ENCODE measurements at places on chromosomes 4 and X. TPM values are rescaled to one million over a fixed set of nuclear protein-coding genes. Genes with fewer than 3 reads are reported as not detected.
A peak's percentile ranks its signal among the peaks of the same experiment; 100 is the strongest.

GRCh38 chr4:2789793-2790582 lies 2.9 kb upstream of the SH3BP2 start:
- no peak overlapping the region for H3K27ac ChIP-seq
- H3K27me3 ChIP-seq, result peaks cover 8% of the 10 kb centered on the region
- no peaks in the 10 kb centered on the region for H3K36me3 ChIP-seq
- DNase-seq, result no peak
- H3K4me1 ChIP-seq, result peaks cover 53% of the 10 kb centered on the region
- no peak overlapping the region for H3K4me3 ChIP-seq

DNA sequence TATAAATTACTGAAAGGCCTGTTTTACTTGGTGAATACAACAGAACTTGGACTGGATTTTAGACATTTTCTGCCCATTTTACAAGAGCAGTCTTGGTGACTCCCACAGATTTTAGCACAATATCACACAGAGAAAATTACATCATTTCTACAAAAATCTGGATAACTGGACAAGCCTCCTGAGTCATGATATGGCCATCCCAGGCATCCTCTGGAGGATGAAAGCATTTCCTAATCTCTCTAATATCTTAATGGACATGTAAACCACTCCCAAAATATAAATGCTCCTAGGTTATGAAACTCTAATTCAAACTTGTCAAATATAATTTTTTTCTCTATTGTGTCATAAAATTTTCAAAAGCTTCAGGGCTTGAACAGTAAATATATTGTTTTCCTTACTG lies 1170.8 kb upstream of the PCDH7 start:
- no peaks in the 10 kb centered on the region for H3K27me3 ChIP-seq
- no peak for DNase-seq
- no peaks in the 10 kb centered on the region for H3K4me1 ChIP-seq
- no peak overlapping the region for H3K4me3 ChIP-seq
- H3K27ac ChIP-seq, result no peak overlapping the region

DNA sequence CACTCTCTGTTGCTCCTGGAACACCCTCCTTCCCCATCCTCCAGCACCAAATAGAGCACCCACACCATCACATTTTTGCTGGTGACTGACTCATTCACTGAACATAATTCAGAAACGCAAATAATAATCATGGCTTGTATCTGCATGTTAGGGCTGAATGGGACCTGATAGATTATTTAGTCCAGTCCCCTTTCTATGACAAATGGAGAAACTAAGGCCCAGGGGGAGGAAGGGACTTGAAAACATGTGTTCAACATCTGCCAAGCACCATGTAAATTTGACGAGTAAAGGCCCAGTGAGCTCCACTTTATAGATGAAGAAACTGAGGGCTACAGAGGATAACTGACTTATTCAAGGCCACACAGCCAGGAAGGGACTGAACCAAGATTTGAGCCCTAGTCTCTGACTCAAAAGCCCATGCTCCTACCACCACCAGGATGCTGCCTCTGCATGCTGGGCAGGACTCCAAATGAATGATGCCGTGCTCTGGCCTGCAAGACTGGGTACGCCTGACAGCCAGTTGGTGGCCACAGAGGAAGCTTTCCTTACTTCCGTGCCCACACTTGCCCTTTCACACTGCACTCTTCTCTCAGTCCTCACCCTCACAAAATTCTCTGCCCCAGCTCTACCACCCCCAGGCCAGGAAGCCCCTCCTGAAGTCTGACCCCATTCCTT lies 133.3 kb upstream of the PJA1 start:
- DNase-seq, result no peak
- peaks cover 2% of the 10 kb centered on the region for H3K27me3 ChIP-seq
- no peak overlapping the region for H3K4me3 ChIP-seq

DNA sequence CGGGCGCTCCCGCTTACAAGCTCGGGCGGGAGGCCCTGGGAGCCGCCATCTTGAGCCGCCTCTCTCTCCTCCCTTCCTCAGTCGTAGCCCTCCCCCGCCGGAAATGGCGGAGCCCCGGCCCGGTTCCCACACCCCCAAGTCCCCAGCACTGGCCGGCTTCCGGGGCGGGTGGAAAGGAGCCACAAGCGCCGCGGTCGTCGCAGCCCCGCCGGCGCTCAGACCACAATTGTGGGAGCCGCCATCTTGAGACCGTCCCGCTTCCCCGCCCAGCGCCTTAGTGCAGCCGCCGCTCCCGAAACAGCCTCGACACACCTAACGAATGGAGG lies 531 bp downstream of the HCFC1 start:
- no peaks in the 10 kb centered on the region for H3K27me3 ChIP-seq
- peak overlapping the region; percentile 100 for H3K27ac ChIP-seq

SLC38A5 gene
- 16.4 TPM for total RNA-seq

GRCh38 chr4:11843340-11843739 lies 414.6 kb upstream of the HS3ST1 start:
- no peaks in the 10 kb centered on the region for H3K36me3 ChIP-seq
- DNase-seq, result no peak
- H3K4me1 ChIP-seq, result no peaks in the 10 kb centered on the region
- no peak overlapping the region for H3K27ac ChIP-seq
- H3K4me3 ChIP-seq, result no peak overlapping the region

PROM1 gene
- total RNA-seq, result 48.6 TPM

DNA sequence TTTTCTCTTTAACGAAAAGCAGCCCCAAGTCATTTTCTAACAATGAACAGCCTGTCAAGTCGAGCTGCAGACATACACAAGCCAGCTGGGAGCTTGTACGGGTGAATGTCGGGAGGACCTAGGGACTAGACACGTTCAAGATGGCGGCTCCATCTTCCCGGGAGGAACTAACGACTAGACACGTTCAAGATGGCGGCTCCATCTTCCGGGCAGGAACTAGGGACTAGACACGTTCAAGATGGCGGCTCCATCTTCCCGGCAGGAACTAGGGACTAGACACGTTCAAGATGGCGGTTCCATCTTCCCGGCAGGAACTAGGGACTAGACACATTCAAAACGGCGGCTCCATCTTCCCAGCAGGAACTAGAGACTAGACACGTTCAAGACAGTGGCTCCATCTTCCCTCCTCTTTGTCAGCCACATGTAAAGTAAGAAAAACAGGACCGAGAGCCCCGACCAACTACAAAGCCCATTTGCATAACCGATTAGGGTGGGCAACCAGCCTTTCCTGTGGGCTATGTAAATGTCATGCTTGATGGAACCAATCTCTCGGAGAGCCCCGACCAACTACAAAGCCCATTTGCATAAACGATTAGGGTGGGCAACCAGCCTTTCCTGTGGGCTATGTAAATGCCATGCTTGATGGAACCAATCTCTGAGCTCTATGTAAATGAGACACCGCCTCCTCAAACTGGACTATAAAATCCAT lies 175.5 kb downstream of the DHRSX start:
- H3K4me3 ChIP-seq, result peak overlapping the region; percentile 56
- H3K4me1 ChIP-seq, result peaks cover 17% of the 10 kb centered on the region
- no peaks in the 10 kb centered on the region for H3K36me3 ChIP-seq
- peak overlapping the region; percentile 93 for H3K27ac ChIP-seq
- H3K27me3 ChIP-seq, result no peaks in the 10 kb centered on the region
- DNase-seq, result peak; percentile 83

GRCh38 chr4:14924076-14924811 lies 78.0 kb upstream of the CPEB2 start:
- no peaks in the 10 kb centered on the region for H3K4me1 ChIP-seq
- no peaks in the 10 kb centered on the region for H3K36me3 ChIP-seq
- no peaks in the 10 kb centered on the region for H3K27me3 ChIP-seq
- no peak overlapping the region for H3K27ac ChIP-seq

GRCh38 chrX:2486476-2487133 lies 14.2 kb downstream of the DHRSX start:
- no peaks in the 10 kb centered on the region for H3K27me3 ChIP-seq
- DNase-seq, result no peak
- H3K36me3 ChIP-seq, result peaks cover 46% of the 10 kb centered on the region
- H3K4me3 ChIP-seq, result no peak overlapping the region
- no peak overlapping the region for H3K27ac ChIP-seq

TKTL1 gene
- 1.9 TPM for total RNA-seq

Measured in spinal cord (tissue), 10 donors.